ENCODE measurements at places on chromosomes 7 and 10.

- DNase-seq = no peak
Measured at GRCh38 chr7:15446280-15446679, 115.5 kb downstream of the AGMO start.

DNA sequence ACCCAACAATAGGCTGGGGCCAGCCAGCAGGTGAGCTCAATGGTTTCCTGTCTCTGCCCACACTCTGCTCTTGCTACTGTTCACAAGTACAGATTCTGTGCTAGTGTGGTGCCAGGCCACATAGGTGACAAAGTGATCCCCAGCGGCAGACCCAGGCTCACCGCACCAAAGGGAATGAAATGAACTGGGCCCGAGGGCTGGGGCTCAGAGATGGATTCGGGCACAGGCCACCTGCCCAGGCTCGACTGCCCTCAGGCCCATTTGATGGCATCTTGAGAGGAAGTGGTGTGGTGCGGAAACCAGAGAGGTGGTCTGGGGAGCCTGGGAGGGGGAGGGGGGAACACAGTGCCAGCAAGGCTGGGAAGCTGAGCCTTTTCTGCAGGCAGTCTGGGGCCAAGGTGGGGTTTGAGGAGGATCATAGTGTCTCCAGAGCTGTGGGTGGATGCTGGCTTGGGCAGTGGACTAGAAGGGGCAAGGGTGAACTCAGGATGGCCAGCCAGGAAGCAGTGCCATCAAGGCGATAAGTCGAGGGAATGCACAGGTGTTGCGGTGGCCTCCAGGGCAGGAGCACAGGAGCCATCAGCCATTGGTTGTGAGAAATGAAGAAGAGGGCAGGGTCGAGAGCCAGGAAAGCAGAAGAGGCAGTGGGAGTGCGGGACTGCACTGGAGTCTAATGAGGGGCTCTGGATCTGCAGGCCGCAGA, 85.2 kb downstream of the ARHGAP22 start:
- no peak for DNase-seq

DNA sequence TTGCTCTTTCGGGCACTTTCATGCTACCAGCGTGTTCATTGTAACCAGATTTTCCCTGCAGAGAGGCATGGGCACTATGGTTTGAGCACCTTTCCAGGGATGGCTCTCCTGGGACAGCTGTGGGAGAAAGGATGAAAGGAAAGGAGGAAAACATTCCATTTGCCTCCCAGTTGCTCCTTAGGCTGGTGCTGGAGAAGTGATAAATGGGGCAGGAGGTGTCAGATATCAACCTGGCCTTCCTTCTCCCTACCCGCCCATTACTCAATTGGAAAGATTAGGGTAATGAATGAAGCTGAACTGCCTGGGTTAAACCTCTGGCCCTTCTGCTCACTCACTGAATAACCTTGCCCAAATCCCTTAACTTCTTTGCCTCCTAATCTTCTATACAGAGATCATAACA, 228.4 kb downstream of the PLXNA4 start:
- no peak for DNase-seq

DNA sequence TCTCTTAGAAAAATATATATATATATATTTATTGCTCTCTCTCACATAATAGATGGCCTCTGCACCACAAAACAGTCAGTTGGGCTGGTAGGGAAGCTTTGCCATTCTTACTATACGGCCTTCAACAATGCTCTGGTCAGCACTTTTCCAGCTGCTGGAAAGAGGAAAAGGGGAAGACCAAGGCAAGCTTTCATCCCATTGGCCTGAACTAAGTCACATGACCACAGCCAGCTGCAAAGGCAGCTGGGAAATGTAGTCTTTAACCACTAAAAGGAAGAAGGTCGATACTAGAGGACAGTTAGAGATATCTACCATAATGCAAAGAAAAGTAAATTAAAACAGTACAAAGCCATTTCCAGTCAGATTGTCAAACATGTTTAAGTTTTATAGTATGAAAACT, 58.4 kb upstream of the MACROH2A2 start:
- no peak for DNase-seq

GRCh38 chr7:30924624-30925023, 13.0 kb downstream of the AQP1 start:
- no peak for DNase-seq

DNA sequence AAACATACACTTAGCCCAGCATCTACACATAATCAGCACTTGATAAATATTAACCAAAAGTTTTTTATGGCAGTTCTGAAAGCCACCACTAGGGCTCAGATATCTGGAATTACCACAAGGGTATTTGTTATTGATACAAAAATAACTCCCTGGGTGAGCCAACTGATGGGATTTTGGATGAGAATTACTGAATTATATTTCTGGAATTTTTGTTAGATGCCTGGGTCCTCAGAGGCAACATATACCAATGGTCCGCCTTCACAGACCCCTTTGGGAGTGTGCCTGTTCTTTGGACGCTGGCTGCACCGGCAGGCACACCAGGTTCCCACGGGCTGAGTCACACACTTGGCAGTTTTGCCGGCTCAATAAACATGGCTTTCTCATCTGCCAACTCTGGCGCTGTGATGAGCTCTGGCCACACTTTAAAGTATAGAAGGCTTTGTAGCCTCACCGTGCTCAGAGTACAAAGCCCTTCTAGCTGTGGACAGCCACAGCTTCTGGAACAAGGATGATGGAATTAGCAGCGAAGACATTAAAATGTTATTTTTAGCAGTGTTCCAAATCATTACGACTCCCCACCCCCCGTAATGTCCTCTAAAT, 24.5 kb upstream of the EEPD1 start:
- DNase-seq = no peak

GRCh38 chr7:44575054-44575453, 1.3 kb upstream of the DDX56 start:
- DNase-seq = no peak

- no peak for DNase-seq
Measured at GRCh38 chr7:538764-539685, 19.4 kb upstream of the PDGFA start.

GRCh38 chr7:98400542-98401340, at the start of gene BAIAP2L1:
Gene BAIAP2L1, minus strand, starts transcription at chr7:98401090. Its CDS starts 238 bp downstream, at chr7:98400852.
- DNase-seq = peak; percentile 87

GRCh38 chr10:128049226-128050120, 76.8 kb downstream of the MKI67 start:
- no peak for DNase-seq

DNA sequence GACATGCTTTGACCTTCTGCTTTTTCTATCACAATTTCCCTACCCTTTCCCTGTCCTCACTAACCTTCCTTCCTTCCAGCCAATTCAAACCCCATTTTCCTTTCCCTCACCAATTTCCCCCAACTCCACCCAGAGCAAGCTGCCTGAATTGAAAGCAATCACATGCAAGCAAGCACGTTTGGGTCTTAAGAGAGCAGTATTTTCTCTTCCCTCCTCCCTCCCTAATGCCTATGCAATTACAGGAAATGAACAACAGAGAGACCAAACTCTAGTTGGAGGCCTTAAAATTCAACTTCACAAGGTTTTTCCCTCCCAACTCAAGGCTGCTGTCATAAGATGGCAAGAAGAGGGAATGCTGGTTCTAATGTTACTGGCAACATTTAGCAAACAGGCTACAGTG, 117.2 kb downstream of the MYOF start:
- DNase-seq = no peak

DNA sequence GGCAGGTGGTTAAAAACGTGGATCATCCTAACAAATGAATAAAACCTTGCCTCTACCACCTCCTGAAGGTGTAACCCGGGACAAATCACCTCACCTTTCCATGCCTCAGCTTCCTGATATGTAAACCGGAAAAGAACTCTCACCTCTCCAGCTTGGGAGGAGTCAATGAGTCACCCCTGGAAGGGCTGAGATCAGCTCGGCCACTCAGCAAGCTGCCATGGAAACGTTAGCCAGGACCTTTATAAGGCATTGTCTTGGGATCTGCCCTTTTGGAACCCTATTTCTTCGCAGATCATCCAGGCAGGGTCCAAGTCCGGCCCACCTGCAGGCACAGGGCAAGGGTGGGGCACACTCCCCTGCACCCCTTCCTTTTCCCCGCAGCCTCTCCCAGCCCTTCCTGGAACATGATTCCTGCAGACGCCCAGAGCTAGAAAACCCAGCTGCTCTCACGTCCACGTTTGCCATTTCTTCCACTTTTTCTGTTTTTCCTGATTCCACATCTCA, 81.6 kb upstream of the PFKP start:
- DNase-seq = no peak

DNA sequence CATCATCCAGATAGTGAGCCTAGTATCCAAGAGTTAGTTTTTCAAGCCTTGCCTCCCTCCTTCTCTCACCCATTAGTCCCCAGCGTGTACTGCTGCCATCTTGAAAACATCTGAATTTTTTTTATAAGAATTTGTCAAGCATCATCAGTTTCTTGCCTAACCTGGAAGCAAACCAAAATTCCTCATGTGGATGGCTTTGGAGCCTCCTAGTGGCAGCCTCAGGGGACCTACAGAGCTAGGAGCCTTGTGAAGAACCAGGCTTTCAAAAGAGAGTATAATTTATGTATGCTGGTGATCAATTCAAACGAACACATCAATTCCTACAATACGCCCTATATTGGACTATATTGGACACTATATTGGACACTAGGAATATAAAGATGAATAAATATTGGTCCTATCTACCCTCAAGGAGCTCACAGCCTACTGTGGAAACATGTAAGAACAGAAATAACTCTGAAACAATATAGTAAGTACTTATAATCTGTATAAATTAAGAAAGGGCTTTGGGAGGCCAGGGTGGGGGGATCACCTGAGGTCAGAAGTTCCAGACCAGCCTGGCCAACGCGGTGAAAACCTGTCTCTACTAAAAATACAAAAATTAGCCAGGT, 63.4 kb downstream of the HPSE2 start:
- no peak for DNase-seq

DNA sequence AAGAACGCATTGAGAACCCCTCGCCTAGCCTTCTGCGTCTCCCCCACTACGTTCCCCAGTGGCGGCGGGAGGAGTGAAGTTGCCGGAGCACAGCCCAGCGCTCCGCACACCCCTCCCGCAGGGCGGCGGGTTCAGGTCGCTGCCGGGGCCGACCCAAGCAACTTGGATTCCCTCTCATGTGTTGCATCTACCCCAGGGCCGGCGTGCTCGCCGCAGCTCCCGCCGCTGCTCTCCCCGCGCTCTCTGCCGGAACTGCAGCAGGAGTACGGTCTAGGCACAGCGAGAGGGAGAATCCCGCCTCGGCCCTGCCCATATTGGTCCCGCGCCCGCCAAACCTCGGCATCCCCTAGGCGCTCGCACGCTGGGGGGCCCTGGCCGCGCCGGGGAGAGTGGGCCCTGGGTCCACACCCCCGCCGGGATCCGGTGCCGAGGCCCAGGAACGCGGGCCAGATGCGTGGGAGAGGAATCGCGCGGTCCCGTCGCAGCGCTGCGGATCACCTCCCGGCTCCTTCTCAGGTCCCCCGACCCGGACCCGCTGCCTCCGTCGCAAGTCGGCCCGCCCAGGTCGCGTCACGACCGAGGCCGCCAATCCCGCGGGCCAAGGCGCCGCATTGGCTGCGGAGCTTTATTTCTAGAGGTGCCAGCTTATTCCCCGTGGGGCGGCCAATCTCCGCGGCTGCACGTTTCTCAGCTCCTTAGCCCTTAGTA, 648 bp upstream of the TMEM243 start:
- peak; percentile 88 for DNase-seq

DNA sequence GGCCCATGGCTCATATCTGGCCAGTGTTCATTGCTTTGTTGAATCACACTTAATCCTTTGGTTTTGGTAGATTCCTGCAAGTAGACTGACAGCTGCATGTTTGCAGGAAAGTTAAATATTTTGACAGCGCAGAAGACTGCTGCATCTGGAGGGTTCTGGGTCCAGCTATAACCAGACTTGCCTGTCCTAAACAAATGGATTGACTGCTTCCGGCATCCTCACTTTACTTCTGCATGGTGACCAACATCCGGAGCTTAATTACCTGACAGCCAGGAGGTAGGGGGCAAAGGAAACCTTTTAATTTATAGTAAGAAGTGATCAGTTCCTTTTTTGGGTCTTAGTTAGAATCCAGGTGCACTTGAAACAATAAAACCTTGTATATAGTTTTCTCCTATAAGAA, 263.3 kb downstream of the SNX10 start:
- DNase-seq = no peak

DNA sequence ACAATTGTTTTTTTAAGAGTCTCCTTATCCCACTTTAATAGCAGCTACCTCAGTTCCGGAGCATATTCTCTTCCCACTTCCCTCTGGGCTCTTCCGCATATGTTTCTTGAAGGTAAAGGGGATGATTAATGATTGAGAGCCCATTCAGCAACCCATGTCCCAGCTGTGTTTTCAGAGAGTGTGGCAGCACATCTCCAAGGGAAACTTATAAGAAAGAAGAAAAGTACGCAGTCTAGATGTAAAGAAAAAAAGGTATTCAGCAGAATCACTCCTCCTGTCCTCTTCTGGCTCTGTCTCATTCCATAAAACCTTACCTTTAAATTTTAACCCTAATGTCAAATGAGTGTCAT, 9.7 kb upstream of the ANKRD7 start:
- DNase-seq = no peak

DNA sequence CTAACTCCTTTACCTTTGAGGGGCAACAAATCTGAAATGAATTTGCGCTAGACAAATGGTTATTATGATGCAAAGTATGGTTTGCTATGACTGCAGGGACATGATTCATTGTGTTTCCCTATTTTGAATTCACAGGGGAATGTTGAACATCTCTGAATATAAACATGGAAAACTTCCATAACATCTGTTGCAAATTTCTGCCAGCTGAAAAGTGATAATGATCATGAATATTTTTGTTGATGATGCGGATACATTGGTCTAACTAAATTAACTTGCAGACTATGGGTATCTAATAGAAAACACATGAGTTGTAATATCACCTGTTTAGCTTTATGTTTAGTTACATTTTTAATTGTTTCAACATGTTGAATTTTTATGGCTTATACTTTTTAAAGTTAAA, 1325.5 kb downstream of the REEP3 start:
- no peak for DNase-seq

DNA sequence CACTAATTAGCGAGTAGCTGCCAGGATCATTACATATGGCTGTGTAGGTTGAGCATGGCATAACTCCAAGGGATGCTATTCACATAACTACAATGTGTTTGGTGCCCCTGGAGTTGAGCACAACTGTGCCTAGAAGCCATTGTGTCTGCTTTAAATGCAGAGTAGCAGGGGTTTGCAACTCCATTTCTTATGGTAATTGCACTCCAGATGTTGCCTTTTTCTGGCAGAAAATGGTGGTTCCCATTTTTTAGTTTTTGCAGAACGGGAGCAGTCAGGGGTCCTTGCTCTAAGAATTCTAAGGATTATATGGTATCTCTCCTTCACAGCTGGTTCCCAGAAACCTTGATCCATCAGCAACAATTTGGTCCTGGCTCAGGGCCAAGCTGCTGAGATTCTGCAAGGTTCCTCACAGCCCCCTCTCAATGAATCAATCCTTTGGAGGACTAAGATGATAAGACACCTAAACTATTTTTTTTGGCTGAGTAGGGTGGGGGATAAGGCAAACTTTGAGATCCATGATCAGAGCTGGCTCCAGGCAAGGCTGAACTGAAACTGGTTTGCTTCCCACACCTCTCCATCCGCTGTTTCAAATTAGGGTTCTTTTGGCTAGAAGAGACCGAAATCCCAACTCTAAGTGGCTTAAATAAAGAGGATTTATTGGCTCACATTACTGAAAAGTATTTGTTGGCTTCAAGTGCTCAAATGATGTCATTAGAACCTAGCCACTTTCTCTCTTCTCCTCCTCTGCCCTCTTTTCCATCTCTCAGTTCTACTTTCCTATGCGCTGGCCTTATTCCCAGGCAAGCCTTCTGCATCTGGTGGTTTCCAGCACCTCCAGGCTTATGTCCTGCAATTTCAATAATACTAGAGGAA, 97.5 kb upstream of the CCDC6 start:
- no peak for DNase-seq

- DNase-seq = no peak
Measured at GRCh38 chr7:77354484-77354883, 61.7 kb downstream of the GSAP start.
